Suppressor macrophage treated with lipopolysaccharide for 1 hour (primary cell): ENCODE measurements at places on chromosomes 2 and 18.
A peak's percentile ranks its signal among the peaks of the same experiment; 100 is the strongest.

GRCh38 chr18:76476665-76477561, 18.1 kb downstream of the ZNF516 start:
- peak; percentile 79 for DNase-seq

DNA sequence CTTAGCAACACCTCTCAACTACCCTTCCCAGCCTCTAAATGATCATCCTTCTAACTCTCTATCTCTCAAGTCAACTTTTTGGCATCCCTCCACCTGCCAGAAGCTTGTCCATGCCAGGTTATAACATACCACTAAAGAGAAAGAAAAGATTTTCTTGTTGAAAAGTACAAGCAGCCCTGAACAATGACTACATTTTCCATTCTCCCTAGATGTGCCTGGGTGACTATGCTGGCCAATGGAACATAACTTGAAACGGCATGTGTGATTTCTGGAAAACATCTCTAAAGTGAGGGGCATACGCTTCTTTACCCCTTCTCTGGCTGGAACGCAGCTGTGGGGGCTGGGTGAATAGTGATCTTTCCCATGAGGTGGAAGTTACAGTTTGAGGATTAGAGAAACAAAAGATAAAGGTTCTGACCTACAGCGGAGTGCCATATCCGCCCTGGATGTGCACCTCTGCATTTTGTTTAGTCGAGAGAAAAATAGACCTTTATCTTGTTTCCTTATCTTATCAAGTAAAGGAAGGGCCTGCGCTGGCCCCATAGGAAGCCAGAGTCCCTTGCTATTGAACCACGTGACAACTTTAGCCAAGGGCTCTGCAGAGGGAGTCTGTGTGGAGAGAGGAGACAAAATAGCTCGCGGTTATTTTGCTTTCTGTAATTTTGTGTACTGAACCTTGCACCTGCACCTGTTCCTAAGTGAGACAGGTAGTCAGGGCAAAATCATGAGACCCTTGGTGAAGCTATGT, 436.8 kb downstream of the TGIF1 start:
- no peak for DNase-seq

- peak; percentile 40 for DNase-seq
Measured at GRCh38 chr2:30511122-30512083, 64.4 kb downstream of the LCLAT1 start.

GRCh38 chr2:134289225-134289624, 35.4 kb downstream of the MGAT5 start:
- DNase-seq = no peak

GRCh38 chr2:207401338-207401737, 128.4 kb upstream of the CREB1 start:
- no peak for DNase-seq

- peak; percentile 40 for DNase-seq
Measured at GRCh38 chr2:17148407-17149145, 369.7 kb downstream of the RAD51AP2 start.

GRCh38 chr2:71892423-71892730, 255.3 kb downstream of the CYP26B1 start:
- no peak for DNase-seq

GRCh38 chr2:74227646-74228045, 29.2 kb downstream of the MTHFD2 start:
- no peak for DNase-seq

DNA sequence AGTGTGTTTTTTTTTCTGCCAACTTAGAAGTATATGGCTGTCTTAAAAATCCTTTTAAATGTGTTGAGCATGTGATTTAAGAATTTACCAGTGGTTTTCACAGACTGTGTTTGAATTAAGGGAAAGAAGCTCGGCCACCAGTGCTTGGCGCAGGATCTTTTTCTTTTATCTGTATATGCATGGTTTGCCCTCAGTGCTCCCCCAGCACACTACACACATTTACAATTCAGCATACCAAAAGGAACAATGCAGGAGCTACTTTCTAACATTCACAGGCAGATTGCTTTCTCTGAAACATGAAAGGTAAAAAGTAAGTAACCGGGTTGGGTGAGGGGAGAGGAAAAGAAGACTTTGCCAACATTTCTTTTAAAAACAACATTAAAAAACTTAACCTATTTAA, 3.9 kb downstream of the SALL3 start:
- no peak for DNase-seq

GRCh38 chr2:104790100-104790811, 63.7 kb upstream of the POU3F3 start:
- no peak for DNase-seq

GRCh38 chr18:9905401-9905922, 8.4 kb upstream of the VAPA start:
- no peak for DNase-seq

DNA sequence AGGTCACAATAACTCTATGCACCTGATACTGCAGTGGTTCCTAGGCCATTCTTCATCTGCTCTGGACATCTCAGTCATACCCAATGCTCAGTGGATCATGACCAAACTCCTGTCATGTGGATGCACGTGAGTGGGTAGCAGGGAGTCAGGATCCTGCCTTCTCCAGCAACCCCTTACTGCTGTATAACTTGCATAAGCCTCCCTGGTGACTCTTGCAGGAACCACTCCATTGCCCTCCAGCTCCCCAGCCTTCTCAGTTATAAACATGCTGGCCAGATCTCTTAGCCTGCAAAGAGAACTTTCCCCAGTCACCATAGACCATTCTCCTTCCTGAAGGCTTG, 98.6 kb upstream of the ZNF397 start:
- DNase-seq = no peak

- no peak for DNase-seq
Measured at GRCh38 chr2:230400041-230400440, 16.0 kb upstream of the SP100 start.
